ENCODE measurements at places on chromosomes 5 and 9. TPM values are rescaled to one million over a fixed set of nuclear protein-coding genes. Genes with fewer than 3 reads are reported as not detected.

The ADCY2 gene
- total RNA-seq = under 0.01 TPM

The SPINK1 gene
- not detected for total RNA-seq

The GRIN3A gene
- total RNA-seq = 0.09 TPM

The IFNA2 gene
- not detected for total RNA-seq

The DMGDH gene
- total RNA-seq = 7.3 TPM

The IGFBPL1 gene
- not detected for total RNA-seq

DNA sequence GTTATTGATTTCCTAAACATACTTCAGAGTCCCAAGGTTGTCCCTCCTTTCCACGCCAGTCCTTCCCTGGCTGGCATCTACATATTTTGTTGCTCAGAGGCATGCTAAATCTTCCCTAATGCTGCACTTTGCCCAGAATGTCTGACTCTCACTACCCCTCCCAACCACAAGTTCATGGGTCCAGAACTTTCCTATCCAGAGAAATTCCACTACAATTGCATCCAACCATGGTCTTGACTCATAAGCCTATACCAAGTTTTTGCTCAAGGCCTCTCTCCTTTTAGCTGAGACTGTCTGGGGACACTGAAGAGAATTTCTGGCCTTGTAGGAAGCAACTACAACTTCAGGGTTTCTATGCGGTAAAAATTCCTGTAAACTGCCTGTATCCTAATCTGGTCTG, 206.3 kb downstream of the BNC2 start:
- DNase-seq = peak; percentile 33

GRCh38 chr9:347667-348292, 133.1 kb downstream of the DOCK8 start:
- peak; percentile 58 for DNase-seq

- DNase-seq = no peak
Measured at GRCh38 chr9:98774746-98775145, 21.6 kb downstream of the ANKS6 start.

- no peak for DNase-seq
Measured at GRCh38 chr9:76448501-76448900, 10.5 kb upstream of the GCNT1 start.

DNA sequence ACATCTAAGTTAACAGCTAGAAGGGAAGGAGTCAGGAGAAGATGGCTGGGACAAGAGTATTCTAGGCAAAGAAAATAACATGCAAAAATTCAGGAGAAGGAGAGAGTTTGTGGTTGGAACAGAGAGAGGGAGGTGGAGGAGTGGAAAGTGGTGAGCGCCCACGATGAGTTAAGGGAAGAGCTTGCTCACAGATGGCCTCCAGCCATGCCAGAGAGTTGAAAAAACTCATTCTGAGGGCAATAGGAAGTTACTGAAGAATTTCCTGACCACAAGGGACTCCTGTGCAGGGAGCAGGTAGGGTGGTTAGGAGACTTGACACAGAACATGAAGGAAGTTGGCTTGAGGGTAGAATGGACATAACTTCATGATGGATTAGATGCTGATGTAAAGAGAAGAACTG, 159.7 kb downstream of the DOCK2 start:
- DNase-seq = no peak

DNA sequence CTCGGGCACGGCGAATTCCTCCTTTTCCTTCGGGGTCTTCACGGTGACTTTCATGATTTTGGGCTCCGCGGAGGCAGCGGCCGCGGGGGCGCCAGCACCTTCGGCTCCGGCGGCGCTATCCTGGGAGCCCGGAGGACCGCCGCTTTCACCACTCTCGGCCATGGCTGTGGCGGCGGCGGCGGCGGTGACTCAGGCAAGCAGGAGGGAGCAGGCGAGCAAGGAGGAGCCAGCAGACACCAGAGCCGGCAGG, 315 bp downstream of the UBQLN1 start:
- DNase-seq = no peak

DNA sequence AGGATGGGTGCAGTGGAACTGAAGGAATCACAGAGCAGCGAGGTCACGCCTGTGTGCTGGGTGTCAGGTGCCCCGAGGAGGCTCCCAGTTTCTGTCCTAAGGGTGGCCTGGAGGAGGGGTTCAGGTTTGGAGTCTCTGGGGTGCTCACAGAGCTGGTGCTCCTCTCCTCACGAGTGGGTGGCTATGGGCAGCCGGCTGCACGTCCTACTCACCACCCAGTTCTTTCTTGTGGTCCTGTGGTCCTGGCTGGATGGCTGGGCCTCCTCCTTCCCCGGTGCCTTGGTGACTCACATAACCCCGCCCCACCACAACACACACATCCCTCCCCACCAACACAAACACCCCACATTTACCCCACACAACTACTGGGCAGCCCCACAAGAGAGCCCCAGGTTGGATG, 9.9 kb upstream of the PTGS1 start:
- peak; percentile 54 for DNase-seq

- peak; percentile 56 for DNase-seq
Measured at GRCh38 chr5:102583276-102584124, 84.7 kb upstream of the SLCO6A1 start.

DNA sequence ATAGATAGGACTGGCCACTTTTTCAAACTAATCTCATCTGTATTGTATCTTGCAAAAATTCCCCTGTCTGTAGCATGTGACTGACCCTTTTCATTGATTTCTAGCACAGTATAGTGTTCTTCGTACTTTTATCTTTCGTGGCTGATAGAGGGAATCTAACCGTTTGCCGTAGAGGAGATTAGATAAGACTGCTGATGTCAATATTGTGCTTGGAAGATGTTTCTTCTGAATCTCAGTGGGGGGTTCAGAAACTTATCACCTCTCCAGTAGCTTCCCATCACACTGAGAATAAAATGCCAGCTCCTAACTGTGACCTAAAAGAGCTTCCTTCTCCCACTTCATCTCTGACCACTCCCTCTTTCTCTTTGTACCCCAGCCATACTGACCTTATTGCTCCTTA, 25.4 kb upstream of the ALDOB start:
- DNase-seq = no peak

GRCh38 chr9:126985870-126986498, 71.4 kb downstream of the RALGPS1 start:
- peak; percentile 71 for DNase-seq

GRCh38 chr9:117114768-117115167, 300.1 kb downstream of the ASTN2 start:
- no peak for DNase-seq

DNA sequence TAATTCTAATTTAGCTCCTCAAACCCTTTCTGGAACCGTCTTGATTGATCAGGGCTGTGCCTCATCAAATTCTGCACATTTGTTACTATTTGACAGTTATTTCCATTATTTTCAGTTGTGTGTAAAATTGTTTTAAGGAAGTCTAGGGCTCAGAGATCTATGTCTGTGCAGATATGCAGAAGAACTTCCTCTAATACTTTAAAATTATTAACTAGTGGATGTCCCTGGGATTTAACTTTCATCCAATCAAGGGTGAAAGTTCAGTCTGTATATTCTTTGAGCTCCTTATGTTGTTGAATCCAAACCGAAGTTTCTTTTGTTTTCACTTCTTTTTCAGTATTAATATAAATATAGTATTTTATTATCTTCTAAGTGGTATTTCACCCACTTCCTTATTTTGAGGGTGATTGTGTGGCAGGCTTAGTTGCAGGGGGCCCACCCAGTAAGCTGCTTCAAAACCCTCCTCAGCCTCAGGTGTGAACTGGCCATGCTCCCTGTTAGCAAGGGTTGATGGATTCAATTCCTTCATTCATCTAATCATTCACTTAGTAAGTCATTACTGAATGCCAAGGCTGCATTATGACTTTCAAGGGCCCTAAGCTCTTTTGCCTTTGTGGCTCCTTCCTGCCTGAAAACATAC, 2.1 kb upstream of the CAMLG start:
- no peak for DNase-seq

DNA sequence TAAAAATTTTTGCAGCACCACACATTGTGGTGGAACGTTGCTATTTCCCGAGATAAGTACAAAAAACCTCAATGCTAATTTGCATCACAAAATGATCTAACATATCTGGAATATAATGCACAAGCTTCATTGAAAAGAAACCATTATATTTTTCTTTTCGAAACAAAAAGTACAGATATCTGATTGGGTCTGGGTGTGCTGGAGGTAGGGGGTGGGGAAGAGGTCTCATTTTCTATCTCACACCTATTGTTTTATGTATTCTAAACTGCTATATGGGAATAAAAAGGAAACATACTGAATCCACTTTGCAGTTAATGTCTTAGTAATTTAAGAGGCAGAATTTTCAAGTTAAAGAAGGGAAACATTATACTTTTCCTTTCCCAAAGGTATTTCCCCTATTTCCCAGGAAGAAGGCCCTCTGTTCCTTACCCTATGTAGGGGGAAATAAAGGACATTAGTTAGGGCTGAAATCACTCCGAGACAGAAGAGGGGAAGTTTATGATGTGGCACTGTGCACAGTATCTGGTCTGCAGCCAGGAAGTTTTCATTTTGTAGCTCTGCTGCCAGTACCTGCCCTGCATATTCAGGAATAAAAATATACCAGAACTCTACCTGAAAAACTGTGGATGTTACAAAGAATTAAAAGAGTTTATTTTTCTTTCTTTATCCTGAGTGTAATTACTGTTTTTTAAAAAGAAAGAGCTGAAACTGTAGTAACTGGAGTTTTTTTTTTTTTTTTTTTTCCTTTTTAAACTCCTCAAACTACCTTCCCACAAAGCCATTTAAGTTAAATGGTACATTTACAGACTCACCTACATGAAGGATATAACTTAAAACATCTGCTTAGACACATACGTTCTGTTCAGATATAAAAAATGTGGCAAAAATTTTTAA, 7.4 kb downstream of the MEF2C start:
- DNase-seq = peak; percentile 43

DNA sequence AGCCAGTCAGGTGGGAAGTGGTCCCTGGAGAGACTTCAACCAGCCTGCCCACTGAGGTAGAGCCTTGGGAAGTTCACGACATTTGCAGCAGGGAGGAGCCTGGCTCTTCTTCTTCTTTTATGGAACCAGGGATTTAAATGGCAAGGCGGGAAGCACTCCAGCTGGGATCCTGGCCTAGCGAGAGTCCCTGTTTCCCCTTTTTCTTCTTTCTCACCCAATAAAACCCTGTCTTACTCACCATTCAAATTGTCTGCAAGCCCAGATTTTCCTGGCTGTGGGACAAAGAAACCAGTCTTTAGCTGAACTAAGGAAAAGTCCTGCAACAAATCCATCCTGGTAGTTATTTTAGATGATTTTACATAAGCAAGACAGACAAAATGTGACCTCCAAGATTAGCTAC, 503.7 kb downstream of the CDH10 start:
- DNase-seq = peak; percentile 7

- DNase-seq = peak; percentile 7
Measured at GRCh38 chr5:89043676-89044075, 160.7 kb upstream of the MEF2C start.

- peak; percentile 54 for DNase-seq
Measured at GRCh38 chr5:135934939-135935338, 19.8 kb downstream of the LECT2 start.

DNA sequence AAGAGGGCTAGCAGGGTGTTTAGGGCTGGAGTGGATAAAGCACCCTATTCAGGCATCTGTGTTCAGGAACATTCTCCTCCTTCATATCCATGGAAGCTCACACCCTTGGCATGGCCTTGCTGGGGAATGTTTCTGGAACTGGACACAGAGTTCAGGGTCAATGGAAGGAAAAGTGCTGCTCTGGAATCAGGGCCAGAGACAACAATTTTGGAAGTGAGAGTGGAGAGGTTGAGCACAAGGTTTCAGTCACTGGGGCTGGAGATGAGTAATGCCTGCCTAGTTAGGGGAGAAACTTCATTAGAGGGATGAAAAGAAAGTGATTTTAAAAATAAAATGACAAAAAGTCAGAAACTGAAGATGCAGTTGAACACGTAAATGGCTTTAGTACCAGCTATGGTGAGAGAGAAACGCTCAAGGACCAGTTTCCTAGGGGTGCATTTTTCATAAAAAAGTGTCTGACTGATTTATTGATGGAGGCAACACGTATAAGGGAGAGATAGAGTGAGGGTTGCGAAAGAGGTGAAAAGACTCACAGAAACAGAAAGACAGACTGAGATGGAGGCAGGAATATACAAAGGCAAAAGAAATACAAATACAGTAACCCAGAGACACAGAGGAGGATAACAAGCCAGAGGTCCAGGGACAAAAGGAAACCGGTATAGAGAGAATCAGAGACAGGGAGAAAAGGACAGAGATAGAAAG, 8.0 kb upstream of the TNFSF15 start:
- no peak for DNase-seq

DNA sequence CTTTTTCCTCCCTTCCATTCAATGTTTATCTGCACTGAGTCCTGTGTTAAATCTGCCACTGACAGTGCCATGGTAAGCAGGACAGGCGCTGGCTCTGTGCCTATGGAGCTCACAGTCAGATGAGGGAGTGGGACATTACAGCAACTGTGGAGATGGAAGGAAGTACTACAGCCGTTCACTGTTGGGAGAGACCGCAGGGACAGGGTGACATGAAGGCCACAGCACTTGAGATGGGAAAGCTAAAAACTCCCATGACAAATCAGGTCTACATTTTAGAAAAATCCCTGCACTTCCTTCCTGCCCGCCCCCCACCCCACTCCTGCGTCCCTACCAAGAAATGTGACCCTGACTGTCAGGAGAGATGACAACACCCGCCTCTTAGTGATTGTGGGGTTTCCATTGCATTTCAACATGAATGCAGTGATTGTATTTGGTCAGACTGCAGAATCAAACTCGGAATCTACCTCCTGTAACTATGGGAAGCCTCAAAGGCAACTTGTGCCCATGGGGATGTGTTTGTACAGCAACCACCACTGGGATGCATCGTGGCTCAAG, 56.4 kb downstream of the GTF3C4 start:
- DNase-seq = no peak

GRCh38 chr5:99378443-99378842, 449.6 kb upstream of the CHD1 start:
- DNase-seq = no peak

DNA sequence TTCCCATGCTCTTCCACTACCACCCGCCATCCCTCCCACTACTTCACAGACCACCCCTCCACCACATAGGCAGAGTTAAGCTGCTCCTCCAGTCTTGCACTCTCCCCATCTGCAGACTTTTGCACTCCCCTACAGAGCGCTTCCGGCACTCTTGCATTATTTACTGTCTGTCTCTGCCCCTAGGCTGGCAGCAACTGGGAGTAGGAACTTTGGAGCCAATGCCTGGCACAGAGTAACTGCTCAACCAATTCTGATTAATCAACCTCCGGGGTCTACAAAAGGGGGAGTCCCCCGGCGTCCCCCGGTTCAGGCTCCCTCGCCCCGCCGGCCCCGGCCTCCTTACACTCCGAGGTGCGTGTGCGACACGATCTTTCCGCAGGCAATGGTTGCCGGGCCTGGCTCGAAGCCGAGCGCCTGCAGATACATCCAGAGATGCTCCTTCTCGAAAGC, 498 bp downstream of the HAUS6 start:
- no peak for DNase-seq

DNA sequence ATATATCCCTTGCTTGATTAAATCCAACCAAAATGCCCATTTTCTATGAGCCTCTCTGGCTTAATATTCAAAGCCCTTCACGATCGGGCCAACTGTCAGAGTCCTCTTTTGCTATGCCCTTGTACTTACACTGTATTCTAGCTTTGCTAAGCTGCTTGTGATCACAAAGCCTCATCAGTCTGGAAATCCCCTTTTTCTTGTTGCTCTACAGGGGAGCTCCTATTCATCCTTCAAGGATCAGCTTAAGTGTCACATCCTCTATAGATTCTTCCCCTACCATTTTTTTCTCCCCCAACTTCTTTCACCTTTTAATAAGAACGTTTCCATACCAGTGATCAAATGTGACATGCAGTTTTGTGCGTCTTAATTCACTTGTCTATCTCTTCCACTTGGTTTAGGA, 450.4 kb upstream of the CHD1 start:
- no peak for DNase-seq

- DNase-seq = no peak
Measured at GRCh38 chr5:95241635-95242034, 43.3 kb downstream of the MCTP1 start.
